Activated CD4-positive, alpha-beta T cell treated with anti-CD3 and anti-CD28 coated beads, Interleukin-2, amount 10 ng/mL, durations not matched to agents 24 days and 14 days (primary cell): ENCODE measurements at places on chromosomes 3 and 15. TPM values are rescaled to one million over a fixed set of nuclear protein-coding genes. Genes with fewer than 3 reads are reported as not detected.

GRCh38 chr3:120693439-120694171, 11.6 kb upstream of the HGD start:
- DNase-seq = no peak
- H3K36me3 ChIP-seq = peaks cover 14% of the 10 kb centered on the region
- H3K27ac ChIP-seq = no peak overlapping the region
- no peaks in the 10 kb centered on the region for H3K4me1 ChIP-seq
- no peaks in the 10 kb centered on the region for H3K27me3 ChIP-seq

ERICH6 gene
- not detected in 2 replicates for total RNA-seq

- H3K4me1 ChIP-seq = peaks cover 10% of the 10 kb centered on the region
- peaks cover 1% of the 10 kb centered on the region for H3K27me3 ChIP-seq
- H3K4me3 ChIP-seq = no peak overlapping the region
- no peaks in the 10 kb centered on the region for H3K36me3 ChIP-seq
- DNase-seq = no peak
Measured at GRCh38 chr3:5498981-5499380, 311.5 kb downstream of the EDEM1 start.

GRCh38 chr3:17166369-17166768, 281.6 kb downstream of the PLCL2 start:
- H3K4me1 ChIP-seq = peaks cover 9% of the 10 kb centered on the region
- DNase-seq = peak; percentile 65
- H3K36me3 ChIP-seq = peaks cover 15% of the 10 kb centered on the region

NR2E3 gene
- total RNA-seq = not detected in 2 replicates

GRCh38 chr3:51044982-51045381, 340.1 kb upstream of the MANF start:
- no peaks in the 10 kb centered on the region for H3K36me3 ChIP-seq
- no peaks in the 10 kb centered on the region for H3K27me3 ChIP-seq
- H3K4me1 ChIP-seq = no peaks in the 10 kb centered on the region
- no peak overlapping the region for H3K4me3 ChIP-seq

GRCh38 chr3:69932087-69932486, 67.4 kb upstream of the SAMMSON start:
- no peaks in the 10 kb centered on the region for H3K4me1 ChIP-seq
- DNase-seq = no peak
- no peak overlapping the region for H3K27ac ChIP-seq
- no peaks in the 10 kb centered on the region for H3K27me3 ChIP-seq

P3H2 gene
- not detected in 2 replicates for total RNA-seq

DNA sequence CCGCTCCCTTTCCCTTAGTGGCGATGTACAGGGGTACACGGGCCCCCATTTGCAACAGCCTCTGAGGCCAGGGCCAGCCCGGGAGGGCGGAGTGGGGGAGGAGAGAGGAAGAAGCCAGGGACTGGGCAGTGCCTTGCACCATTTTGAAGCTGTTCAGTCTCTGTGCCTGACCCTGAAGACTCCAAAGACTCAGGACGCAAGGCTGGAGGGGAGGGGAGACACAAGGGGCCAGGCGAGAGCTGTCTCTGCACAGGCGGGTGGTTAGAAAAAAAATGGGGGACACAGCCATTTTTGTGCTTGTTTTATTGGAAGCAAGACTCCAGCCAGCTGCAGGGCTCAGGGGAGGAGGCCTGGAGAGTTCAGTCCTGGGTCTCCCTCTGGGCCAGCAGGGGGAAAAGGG, 1.6 kb downstream of the RPP25 start:
- DNase-seq = no peak
- H3K4me3 ChIP-seq = peak overlapping the region; percentile 74
- H3K27me3 ChIP-seq = peaks cover 24% of the 10 kb centered on the region
- H3K27ac ChIP-seq = no peak overlapping the region
- peaks cover 29% of the 10 kb centered on the region for H3K4me1 ChIP-seq
- peaks cover 3% of the 10 kb centered on the region for H3K36me3 ChIP-seq

DNA sequence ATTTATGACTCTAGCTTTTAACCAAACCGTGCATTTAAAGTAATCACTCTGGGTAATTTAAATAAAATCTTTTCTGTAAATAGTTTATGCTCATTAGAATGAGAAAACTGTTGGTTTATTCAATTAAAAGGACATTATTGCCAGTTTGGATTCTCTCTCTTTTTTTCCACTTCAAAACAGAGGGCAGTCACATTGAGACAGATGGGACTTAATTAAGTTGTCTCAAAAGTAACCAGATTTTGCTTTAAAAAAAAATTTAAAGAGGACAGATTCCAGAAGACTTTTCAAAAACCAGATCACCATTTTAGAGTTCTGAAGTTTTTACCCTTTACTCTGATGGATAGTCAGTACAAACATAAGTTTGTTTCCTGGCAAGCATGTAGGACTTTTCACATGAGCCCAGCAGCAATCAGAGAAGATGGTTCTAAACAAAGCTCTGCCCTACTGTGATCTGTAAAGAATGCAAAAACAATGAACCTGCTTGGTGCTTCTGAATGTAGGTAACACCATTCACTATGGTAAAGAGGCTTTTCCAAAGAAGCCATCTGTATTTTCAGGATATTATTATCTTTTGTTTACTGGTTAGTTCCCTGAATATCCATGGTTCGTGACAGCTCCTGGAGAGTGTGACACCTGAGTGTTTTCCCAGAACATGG, 136.2 kb downstream of the LRTM1 start:
- no peak overlapping the region for H3K4me3 ChIP-seq
- no peak overlapping the region for H3K27ac ChIP-seq
- DNase-seq = no peak
- H3K36me3 ChIP-seq = no peaks in the 10 kb centered on the region

- peaks cover 34% of the 10 kb centered on the region for H3K27me3 ChIP-seq
- peaks cover 6% of the 10 kb centered on the region for H3K4me1 ChIP-seq
- no peak overlapping the region for H3K27ac ChIP-seq
- H3K4me3 ChIP-seq = peak overlapping the region; percentile 38
Measured at GRCh38 chr15:76147906-76148570, 88.3 kb downstream of the TMEM266 start.

- H3K4me3 ChIP-seq = no peak overlapping the region
- no peaks in the 10 kb centered on the region for H3K27me3 ChIP-seq
- H3K27ac ChIP-seq = no peak overlapping the region
Measured at GRCh38 chr3:175121225-175121624, 262.1 kb downstream of the NAALADL2 start.

GOLGA6C gene
- not detected in 2 replicates for total RNA-seq

- no peak overlapping the region for H3K27ac ChIP-seq
- H3K4me1 ChIP-seq = peaks cover 48% of the 10 kb centered on the region
- no peaks in the 10 kb centered on the region for H3K27me3 ChIP-seq
- peaks cover 52% of the 10 kb centered on the region for H3K36me3 ChIP-seq
- no peak overlapping the region for H3K4me3 ChIP-seq
Measured at GRCh38 chr3:44988073-44988472, 12.0 kb downstream of the EXOSC7 start.

- no peaks in the 10 kb centered on the region for H3K4me1 ChIP-seq
- no peak overlapping the region for H3K27ac ChIP-seq
Measured at GRCh38 chr3:132237652-132238032, 79.6 kb upstream of the ACP3 start.

FAM3D gene
- not detected in 2 replicates for total RNA-seq

RHOV gene
- total RNA-seq = 1.0 and 1.5 TPM in 2 replicates

DNA sequence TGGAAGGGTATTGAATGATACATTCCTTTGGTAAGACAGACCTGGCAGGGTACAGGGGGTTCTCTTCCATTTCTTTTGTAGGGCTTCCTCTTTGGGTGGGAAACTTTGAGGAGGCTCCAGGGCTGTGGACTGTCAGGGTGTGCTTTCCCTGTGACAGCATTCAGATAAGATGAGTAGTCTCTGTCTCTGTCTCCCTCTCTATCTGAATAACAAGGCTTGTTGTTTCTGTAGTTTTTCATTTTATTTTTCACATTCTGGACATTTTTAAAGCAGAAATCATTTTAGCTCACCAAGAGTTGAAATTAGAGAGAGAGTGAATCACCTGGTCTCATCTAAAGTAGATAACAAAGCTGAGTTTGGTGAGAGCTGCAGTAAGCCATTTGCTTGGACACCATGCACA, 100.8 kb upstream of the TPM1 start:
- no peaks in the 10 kb centered on the region for H3K36me3 ChIP-seq
- H3K4me1 ChIP-seq = peaks cover 4% of the 10 kb centered on the region
- H3K27me3 ChIP-seq = peaks cover 8% of the 10 kb centered on the region
- DNase-seq = no peak
- H3K4me3 ChIP-seq = no peak overlapping the region

RTP1 gene
- not detected in 2 replicates for total RNA-seq

DNA sequence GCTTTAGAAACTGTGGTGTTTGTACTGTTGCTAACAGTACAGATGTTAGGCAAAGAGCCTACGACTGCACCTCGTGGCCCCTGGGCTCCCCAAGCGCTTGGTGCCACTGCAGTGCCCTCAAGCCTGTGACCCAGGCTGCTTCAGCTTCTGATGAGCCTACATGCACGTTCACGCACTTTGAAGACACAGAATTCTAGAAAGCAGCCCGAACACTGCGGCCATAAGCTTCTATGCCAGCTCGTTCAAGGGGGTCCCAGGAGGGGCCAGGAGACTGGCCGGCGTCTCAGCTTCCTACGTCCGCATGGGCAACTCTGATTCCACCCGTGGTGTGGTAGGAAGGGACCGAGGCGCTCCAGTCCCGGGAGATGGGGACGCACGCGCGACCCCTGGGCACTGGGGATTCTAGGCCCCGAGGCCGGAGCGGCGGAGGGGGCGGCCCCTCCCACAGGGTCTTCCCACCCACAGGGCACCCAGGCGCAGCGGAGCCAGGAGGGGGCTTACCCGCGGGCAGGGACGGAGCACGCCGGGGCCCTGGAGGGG, 653 bp downstream of the MYO5C start:
- H3K4me3 ChIP-seq = peak overlapping the region; percentile 43
- no peaks in the 10 kb centered on the region for H3K36me3 ChIP-seq
- peaks cover 52% of the 10 kb centered on the region for H3K27me3 ChIP-seq
- H3K4me1 ChIP-seq = peaks cover 17% of the 10 kb centered on the region

FOXL2 gene
- total RNA-seq = not detected in 2 replicates

HHATL gene
- total RNA-seq = not detected in 2 replicates

- no peaks in the 10 kb centered on the region for H3K36me3 ChIP-seq
- no peak overlapping the region for H3K27ac ChIP-seq
- H3K4me3 ChIP-seq = no peak overlapping the region
- no peaks in the 10 kb centered on the region for H3K4me1 ChIP-seq
- DNase-seq = no peak
Measured at GRCh38 chr15:29712149-29712885, 110.0 kb downstream of the TJP1 start.

DNA sequence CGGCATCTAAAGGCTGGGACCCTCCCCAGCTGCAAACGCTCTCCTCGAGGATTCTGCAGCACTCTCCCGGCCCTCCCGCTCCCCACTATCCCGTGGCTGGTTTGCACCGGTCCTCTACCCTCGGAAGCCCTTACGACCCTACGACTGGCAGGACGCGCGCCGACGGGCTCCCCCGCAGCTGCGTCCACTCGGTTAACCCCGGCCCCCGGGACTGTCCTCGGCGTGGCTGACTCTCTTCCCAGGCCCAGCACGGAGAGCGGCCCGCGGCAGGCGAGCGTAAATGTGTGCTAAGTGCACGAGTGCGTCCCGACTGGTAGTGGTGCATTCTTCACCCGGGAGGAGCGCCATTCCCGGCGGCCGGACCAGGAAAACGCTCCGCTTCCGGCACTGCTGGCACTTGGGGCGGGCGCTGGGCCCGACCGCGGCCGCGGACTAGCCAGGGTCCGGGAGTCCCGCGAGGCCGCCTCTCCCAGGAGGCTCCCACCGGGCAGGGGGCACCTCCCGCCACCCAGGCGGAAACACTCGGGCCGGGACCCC, 508 bp downstream of the GORASP1 start:
- peak overlapping the region; percentile 92 for H3K4me3 ChIP-seq
- H3K27me3 ChIP-seq = no peaks in the 10 kb centered on the region
- H3K27ac ChIP-seq = peak overlapping the region; percentile 56
- H3K4me1 ChIP-seq = peaks cover 54% of the 10 kb centered on the region

IQGAP1 gene
- 154 and 160 TPM in 2 replicates for total RNA-seq

DNA sequence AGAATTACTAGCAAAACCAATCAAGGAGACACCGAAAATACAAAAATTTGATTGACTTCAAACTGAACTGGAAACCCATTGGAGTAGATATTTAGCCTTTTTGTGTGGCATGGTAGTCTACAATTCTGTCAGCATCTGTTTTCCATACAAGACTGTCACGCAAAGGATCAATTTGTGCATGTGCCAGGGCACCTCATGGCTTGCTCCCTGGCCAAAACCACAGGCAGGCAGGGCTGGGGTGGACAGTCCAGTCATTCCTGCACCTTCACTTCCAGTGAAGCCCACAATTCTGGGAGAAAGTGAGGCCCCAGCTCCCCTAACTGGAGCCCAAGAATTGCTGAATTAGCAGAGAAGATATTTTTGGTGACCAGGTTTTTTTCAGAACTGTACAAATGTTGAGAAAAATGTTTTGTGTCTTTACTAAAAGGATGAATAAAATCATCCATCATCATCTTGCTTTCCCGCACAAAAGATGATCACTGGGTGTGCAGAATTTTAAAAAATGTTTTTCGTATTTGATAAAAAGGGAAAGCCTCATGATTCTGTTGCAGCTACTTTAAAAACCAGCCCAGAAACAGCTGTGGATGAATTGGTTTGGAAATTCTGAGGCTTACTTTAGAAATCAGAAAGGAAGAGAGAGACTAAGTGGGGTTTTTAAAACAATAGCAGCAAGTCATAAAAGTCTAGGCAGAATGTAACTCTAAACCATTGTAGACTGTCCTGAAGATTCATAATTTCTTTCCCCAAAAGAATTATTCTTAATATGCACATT, 86.4 kb downstream of the PCCB start:
- H3K4me3 ChIP-seq = no peak overlapping the region
- H3K36me3 ChIP-seq = peaks cover 63% of the 10 kb centered on the region
- DNase-seq = no peak
- H3K27me3 ChIP-seq = no peaks in the 10 kb centered on the region
- H3K4me1 ChIP-seq = peaks cover 3% of the 10 kb centered on the region
- no peak overlapping the region for H3K27ac ChIP-seq

DNA sequence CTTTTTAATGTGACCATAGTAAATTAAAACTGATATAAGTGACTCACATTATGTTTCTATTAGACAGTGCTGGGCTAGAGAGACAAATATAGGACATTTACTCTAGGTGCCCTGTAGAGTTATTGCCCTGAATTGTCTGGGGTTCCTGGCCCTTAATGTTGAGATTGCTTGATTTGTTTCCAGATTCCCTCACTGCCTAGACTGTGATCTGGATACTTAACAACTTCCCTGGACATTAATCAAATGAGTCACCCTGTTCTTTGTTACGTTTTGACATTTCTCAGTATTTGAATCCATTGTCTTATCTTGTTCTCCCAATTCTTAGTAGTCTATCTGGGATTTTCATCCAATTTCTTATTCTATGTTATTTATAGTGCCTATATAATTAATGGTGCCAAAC, 65.8 kb downstream of the DTWD1 start:
- no peak overlapping the region for H3K27ac ChIP-seq
- no peaks in the 10 kb centered on the region for H3K36me3 ChIP-seq
- peaks cover 4% of the 10 kb centered on the region for H3K27me3 ChIP-seq
- H3K4me1 ChIP-seq = no peaks in the 10 kb centered on the region
